ENCODE measurements at places on chromosomes 5 and 9. TPM values are rescaled to one million over a fixed set of nuclear protein-coding genes. Genes with fewer than 3 reads are reported as not detected.

GRCh38 chr5:90096415-90097081 lies 313.0 kb downstream of the CETN3 start:
- peak; percentile 89 for DNase-seq

DNA sequence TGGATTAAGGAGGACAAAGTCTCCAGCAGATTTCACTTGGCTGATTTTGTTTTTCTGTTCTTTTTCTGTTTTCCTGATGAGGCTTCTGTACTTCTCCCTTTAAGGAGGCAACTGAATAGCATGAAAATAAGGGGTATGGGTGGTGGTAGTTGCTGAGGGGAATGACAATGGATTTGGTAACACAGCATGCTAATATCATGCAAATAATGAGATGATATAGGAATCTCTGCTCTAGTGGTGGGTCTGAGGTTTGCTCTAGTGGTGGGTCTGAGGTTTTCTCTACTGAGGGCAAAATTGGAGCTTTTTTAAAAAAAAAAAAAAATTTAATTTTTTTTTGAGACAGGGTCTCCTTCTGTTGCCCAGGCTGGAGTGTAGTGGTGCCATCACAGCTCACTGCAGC lies 139.7 kb downstream of the C9orf152 start:
- DNase-seq = no peak

GRCh38 chr9:71796100-71796767 lies 27.9 kb upstream of the CEMIP2 start:
- no peak for DNase-seq

DNA sequence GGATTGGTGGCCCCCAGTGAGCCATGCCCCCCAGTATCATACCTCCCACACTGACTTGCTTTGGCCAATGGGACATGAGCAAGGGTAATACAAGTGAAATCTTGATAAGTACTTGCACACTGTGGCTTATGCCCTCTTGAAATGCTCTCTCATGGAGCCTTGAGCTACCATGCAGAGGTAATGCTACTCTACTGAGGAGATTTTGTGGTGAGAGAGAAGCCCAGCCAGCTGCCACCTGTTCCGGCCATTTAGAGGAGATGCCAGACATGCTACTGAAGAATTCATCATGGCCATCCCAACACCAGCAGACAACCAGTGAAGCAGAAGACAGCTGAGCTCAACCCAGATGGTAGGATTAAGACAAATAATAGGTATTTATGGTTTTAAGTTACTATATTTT lies 299.5 kb downstream of the MEF2C start:
- DNase-seq = peak; percentile 0

- no peak for DNase-seq
Observed at GRCh38 chr5:61631438-61631941, 299.4 kb downstream of the ZSWIM6 start.

DNA sequence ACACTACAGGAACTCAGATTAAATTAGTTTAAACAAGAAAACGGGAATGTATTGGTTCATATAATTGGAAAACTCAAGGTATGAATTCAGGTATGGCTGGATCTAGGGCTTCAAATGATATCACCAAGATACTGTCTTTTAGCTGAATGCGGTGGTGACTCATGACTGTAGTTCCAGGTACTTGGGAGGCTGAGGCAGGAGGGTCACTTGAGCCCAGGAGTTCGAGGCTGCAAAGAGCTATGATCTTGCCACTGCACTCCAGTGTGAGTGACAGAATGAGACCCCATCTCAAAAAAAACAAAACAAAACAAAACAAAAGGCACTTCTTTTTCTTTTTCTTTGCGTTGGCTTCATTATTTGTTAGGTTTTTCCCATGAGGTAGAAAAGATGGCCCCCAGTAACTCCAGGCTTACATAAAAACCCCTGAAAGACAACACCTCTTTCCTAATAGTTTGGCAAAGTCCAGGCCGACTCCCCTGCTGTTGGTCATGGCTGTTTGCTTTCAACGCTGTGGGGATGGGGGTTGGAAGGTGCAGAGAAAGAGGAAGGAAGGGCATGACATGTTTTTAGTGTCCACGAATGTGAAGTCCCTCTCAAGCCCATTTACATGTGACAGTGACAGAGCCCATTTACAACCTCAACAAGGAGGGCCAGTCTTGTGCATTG lies 39.8 kb upstream of the CRB2 start:
- no peak for DNase-seq

GRCh38 chr5:142317753-142318152 lies 7.1 kb downstream of the SPRY4 start:
- DNase-seq = no peak

- no peak for DNase-seq
Observed at GRCh38 chr5:67290655-67291054, 94.1 kb upstream of the CD180 start.

- DNase-seq = peak; percentile 8
Observed at GRCh38 chr9:68896486-68896885, 117.4 kb downstream of the PRKACG start.

GRCh38 chr9:111661150-111661801 lies at the start of gene GNG10:
TSS of gene GNG10 (plus strand) at chr9:111661605. CDS start at chr9:111661635, 30 bp downstream.
- DNase-seq = peak; percentile 50

GRCh38 chr9:84435902-84436301 lies 95.3 kb upstream of the SLC28A3 start:
- DNase-seq = no peak

DNA sequence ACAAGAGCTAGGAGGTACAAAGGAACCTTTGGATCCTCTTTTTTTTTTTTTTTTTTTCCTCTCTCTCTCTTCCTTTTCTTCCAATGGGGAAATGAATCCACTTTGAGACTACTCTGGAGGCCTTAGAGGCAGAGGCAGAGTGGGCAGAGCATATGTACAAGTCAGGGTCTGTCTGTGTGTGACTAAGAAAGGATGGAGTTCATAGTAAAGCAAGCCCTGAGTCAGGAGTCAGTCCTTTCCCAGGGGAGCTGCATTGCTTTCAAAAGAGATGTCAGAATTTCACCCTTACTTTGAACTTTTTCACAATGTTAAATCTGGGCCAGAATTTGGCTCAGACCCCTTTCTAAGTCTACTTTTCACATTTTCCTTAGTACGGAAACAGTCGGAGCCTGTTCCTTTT lies 792.4 kb upstream of the C9orf72 start:
- no peak for DNase-seq

DNA sequence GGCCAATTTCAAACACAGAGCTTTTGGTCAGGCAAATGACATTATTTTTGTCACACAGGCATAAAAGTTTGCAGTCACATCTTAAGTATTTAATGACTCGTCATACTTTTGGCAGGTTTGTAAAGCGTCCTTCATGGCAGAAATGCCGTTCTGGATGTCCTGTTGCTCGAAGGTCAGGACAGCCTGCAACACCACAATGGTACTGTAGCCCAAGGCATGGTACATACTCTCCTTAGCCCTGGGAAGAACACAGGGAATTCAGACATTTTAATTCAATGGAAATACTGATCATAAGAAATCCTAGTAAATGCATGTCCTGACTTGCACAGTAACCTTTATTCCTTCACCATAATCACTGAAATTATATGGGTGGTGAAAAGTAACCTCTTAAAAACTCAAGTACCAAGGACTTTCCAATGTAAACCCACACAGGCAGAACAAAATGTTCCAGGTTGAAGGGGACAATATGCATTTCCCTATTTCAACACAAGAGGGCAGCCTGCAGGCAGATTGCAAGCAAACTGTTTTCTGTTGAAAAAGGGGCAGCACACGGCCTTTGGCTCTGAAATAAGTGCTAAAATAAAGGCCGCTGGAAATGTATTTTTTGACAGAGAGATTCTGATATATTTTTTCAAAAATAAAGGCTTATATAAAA lies 95.7 kb downstream of the TTC39B start:
- DNase-seq = peak; percentile 71

DNA sequence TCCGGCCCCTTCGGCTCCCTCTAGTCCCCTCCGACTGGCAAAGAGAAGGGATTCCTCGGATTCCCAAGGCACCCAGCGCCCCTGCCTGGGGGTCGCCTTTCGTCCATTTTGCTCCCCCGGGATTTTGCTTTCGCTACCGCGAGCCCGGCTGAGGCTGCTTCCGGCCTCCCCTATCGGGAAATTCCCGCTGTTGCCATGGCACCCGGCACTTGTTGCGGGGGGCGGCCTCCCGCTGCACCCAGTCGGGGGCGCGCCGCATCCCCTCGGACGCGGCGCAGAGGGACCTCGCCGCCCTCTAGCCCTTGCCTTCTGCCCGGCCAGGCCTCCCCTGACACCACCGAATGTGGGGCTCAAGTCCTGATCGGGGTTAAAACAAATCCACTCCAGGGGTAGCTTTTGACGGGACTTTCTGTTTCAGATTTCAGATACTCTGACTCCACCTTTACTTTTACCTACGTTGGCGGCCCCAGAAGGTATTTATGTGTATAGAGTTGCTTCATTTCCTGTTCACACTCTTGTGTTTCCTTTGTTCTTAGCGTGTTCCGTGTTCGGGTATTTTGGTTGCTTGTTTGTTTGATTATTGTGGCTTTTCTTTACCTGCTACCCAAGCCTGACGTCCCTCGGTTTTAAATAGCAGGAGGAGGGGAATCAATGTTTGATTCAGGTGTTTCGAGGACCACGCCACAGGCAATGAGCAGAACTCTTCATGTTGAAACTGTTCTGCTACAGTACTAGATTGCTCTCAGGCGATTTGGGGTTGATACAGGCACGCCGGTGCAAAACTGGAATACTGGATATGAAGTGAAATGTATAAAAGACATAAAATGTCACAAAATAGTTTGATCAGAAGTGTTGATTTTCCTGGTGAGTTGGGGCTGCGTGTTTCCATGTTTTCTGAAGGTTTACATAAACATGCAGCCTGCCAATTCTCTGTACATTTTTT lies 1.5 kb downstream of the PARP8 start:
- DNase-seq = peak; percentile 39

DNA sequence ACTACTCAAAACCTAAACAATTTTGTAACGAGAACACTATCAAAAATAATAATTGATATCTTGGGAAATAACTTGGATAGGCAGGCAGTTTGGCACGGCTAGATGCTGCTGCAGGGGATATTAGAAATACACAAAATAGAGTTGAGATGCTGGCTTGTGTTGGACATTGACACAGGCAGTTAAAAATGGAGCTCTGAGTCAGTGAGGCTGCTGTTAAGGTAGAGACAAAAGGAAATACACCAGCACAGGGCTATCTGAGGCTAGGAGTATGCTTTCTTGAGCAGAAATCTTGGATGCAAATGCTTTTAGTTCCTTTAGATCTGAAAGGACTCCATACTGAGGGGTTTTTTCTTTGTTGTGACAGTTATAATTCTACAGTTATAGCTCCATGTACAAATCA lies 16.6 kb downstream of the TENT2 start:
- no peak for DNase-seq

- no peak for DNase-seq
Observed at GRCh38 chr9:129458663-129459546, 162.0 kb downstream of the C9orf50 start.

- DNase-seq = no peak
Observed at GRCh38 chr5:63081402-63081801, 502.8 kb downstream of the LRRC70 start.

DNA sequence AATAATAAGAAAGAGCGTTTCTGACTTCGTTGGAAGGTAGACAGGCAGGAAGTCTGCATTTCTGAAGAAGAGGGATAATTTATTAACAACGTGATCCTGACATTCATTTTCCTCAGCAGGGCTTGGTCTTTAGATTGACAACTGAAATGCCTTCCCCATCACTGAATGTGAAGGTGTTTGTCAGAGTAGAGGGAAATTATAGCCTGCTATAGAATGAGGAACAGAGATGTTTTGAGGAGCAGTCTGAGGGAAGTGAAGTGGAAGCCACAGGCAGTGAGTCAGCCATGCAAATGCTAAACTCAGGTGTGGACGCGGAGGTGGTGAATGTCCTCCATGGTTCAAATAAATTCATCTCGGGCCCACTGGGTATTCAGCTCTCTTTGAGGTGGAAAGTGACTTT lies 30.5 kb downstream of the C7 start:
- DNase-seq = no peak

- no peak for DNase-seq
Observed at GRCh38 chr9:101191723-101192122, 163.2 kb downstream of the PLPPR1 start.

DNA sequence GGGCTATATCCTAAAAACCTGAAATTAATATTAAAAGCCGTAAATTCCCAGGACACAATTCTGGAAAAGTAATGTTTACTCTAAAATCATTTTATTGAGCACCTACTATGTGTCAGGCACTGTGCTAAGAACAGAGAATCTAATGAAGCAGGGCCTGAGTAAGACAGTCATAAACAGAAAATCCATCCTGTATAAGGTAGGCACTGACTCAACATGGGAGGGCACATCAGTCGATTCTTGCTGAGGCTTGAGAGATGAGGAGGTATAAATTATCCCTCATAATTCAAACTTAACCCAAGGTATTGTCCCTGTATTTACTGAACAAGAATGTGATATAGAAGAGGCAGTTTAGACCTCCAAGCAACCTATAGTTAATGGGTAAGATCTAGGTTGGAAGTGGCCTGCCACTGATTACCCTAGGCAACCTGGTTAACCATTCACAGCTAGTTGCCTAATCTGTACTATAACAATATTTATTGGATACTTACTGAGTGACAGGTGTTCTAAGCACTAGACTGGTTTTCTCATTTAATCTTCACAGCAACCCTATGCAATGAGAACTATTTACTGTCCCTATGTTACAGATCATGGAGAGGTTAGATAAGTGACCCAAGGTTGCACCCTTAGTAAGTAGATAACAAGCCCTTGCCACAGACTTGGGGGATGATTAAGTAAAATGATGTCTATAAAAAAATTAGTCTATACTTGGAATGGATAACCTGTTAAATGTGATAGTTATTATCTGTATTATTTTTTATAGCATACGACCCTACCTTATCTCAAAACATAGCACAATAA lies 317.7 kb downstream of the PDE4D start:
- DNase-seq = no peak

- DNase-seq = no peak
Observed at GRCh38 chr5:165349735-165350134, 1844.3 kb downstream of the MAT2B start.

DNA sequence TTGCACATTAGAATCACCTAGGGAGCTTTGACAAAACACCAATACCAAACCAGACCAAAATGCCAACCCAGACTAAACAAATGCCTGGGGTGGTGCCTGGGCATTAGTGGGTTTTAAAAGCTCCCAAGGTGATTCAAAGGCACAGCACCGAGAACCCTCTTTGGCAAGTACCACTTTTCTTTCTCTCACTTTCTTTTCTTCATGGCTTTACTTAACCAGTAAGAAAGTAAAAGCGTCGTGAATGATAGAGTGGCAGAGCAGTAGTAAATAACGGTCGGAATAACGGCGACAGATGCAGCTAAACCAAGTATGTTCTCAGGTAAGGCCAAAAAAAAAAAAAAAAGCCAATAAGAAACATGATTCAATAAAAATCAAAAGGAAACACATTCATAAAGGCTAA lies 49.5 kb downstream of the ZNF608 start:
- no peak for DNase-seq

GRCh38 chr9:68951879-68952659 lies 61.8 kb downstream of the PRKACG start:
- DNase-seq = no peak

- DNase-seq = no peak
Observed at GRCh38 chr9:94061864-94062263, 22.4 kb upstream of the PTPDC1 start.

DNA sequence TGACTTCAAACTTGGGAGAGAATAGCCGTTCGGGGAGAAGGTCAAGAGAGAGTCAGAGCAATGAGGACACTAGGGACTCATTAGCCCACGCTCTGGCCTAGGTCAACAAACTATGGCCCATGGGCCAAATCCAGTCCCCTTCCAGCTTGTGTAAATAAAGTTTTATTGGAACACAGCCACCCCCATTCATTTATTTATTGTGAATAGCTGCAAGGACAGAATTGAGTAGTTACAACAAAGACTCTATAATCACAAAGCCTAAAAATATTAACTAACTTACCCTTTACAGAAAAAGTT lies 33.1 kb upstream of the TRIM32 start:
- DNase-seq = no peak

ANXA2R gene
- total RNA-seq = 1.7 TPM

MAP1B gene
- total RNA-seq = 197 TPM

AMACR gene
- total RNA-seq = 21.0 TPM

PLEKHG4B gene
- 0.38 TPM for total RNA-seq

ZNF462 gene
- total RNA-seq = 14.6 TPM
